CD4-positive, alpha-beta T cell treated with Interleukin-17A for 1 hour (primary cell): ENCODE measurements at places on chromosomes 3 and 15.

DNA sequence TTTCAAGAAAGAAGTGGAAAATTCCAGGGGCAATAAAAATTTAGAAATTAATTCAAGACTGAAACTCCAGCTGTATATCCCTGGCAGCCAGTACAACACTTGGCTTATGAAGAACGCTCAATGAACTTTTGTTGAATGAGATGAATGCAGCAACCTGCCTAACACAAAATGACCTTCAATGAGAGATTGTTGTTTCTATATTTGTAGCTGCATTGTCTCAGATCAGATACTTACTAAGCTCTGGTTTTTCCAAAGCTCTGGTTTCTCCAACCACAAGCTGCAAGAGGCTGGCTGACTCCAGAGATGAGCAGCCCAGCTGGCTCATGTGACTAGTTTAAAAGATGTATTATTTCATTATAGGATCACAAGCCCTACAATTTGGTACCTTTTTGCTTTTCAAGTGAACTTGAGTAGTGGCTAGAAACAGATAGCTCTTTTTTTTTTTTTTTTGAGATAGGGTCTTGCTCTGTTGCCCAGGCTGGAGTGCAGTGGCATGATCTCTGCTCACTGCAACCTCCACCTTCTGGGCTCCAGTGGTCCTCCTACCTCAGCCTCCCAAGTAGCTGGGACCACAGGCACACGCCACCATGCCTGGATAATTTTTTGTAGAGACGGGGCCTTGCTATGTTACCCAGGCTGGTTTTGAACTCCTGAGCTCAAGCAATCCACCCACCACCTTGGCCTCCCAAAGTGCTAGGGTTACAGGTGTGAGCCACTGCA lies 57.4 kb downstream of the UMPS start:
- DNase-seq: no peak

DNA sequence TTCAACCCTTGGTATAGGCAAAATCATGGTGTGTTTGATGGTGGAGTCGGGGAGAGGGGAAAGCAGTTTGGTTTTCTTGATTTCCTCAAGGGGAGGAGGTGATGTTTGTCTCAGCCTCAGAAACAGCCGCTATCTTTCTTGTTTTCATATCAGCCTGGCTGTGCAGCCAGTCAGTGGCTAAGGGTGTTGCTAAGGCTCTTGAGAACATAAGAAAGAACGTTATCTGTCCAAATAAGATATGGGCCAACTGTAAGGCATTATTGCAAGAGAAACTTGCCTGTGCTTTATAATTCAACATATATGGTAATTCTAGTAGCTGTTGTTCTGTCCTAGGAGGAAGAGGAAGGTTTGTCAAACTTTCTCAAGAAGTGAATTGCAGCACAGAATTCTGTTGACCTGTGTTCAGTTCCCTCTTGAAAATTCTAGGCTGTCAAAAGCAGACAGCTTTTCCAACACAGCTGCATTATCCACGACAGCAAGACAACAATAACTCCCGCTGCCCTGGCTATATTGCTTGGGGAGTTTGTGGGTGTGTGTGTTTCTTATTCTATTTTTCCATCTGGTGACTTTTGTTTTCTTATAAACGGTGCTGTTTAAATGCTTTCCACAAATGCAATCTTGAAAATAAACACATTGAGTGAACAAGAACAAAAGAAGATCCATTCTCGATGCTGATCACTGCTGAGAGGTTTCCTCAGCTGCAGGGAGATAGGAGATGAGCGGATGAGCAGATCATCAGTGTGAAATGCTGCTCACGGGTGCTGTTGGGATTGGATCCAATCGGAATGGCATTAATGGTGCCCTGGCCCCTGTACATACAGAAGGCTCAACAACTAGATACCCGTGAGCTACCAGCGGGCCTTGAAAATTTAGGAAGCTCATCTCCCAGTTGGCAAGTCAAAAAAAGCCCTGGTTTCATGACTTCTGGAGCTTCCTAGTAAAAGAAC lies 90.8 kb upstream of the TNFAIP8L3 start:
- DNase-seq: no peak

DNA sequence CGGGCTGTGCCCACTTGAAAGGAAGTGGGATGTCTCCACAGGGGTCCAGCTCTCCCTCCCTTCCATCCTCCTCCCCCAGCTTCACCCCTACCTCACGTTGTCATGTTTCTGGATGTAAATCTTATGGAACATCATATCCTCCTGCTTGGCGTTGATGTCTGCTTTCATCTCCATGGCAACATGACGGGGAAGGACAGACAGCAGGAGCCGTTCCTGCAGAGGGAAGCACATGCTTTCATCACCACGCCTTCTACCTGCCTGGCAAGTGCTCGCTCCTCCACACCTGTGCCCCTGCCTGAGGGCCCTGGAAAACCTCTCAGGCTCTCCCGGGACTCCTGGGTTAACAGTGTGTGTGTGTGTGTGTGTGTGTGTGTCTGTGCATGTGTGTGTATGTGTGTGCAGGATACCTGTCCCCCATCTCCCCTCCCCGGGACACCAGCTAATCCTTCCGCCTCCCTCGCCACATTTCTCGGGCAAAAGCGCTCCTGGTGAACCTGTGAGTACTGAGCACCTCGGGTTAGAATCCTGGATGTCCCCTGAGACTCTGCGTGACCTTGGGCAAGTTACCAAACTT lies 101.1 kb downstream of the ADCY5 start:
- DNase-seq: no peak

GRCh38 chr3:71152039-71152891 lies 431.3 kb downstream of the FOXP1 start:
- no peak for DNase-seq

DNA sequence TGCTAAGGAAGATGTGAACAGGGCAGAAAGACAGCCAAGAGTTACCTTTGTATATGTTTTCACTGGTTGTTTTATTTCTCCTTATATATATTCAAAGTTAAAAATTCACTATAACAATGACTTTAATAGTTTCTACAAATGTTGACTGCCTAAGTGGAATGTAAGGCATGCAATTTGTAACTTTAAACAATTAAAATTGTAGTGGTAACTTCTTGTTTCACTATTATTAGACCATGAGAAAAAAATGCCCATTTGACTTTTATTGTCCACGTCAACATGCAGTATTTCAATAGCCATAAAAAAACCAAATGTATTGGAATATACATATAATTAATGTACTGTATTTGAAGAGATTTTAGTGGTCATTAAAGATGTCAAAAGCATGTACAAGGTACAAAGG lies 340.7 kb upstream of the CBLB start:
- DNase-seq: no peak

DNA sequence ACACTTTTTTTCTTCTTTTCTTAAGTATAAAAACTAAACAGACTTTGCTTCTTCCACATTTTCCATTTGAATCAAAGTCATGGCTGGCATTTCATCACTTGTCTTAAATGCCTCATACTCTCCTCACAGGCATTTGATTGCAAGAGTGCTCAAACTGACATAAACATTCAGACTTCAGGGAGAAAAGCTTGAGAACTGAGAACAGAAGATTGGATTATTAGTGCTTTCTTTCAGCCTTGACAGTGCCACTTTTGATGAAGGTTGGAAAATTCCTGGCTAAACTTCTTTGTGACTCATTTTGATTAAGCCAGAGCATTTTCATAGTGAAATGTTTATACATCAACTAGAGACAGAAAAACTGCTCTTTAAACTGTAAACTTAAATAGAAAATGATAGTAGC lies 544.4 kb downstream of the DIPK2A start:
- no peak for DNase-seq

- DNase-seq: no peak
Observed at GRCh38 chr3:177283983-177284382, 86.7 kb upstream of the TBL1XR1 start.

DNA sequence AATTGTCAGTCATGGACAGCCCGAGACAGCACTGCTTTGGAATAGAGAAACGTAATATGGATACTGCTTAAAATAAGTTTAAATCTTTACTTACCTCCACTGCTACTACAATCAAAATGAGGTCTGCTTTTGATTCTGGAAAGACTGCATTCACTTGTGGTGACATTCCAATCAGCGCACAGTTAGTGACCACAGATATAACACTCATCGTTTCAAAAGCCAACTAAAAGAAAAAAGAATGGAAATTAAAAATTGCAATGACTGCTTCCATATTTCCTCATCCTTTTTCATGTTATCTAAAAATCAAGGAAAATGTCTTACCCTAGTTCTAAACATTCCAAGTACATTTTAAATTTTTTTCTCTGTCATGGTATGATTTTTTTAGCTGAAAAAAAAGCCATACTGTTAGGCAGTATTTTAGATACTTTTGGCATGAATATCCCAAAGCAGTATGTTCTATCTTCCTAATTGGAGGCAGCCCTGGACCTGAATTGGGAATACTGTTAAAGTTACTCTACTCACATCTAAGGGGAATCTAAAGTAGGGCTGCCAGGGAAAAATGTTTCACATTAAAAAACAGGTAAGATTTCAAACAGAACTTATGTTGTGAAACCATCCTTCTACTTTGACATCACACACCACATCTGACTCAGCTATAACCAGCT lies 72.1 kb downstream of the ANO10 start:
- no peak for DNase-seq

DNA sequence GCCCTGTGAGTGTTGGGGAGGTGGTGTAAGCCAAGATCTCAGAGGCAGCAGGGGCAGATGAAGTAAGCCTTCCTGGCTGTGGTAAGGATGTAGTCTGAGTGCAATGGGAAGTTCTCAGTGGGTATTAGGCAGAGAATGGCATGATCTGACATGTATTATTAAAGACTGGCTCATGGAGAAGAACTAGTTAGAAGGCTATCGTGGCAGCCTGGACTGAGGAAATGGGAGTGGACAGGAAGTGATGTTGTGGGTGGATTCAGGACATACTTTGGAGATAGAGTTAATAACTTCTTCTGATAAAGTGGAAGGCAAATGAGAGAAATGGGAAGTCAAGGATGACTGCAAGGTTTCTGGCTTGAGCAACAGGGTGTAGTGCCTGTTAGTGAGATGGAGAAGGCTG lies 250.9 kb upstream of the CFAP20DC start:
- no peak for DNase-seq
